Fibroblast of the aortic adventitia (primary cell): ENCODE measurements at places on chromosomes 16 and 17.

DNA sequence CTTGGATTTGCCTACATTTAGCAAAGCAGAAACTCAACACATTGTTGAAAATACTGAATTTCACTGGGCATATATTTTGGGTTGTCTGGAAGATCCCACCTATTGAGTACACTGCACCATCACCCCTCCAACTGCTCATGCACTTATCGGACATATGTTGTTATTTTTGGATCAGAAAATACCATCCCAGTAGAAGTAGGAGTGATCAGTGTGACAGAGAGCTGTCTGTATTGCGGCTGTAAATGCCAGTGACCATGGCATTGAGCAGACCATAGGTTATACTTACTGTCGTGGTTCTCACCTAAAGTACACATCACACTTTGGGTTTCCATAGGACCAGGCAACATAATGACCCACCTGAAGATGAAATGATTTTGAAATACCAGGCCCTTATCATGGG, 264.7 kb downstream of the CDH13 start:
- no peak for DNase-seq

- no peak for DNase-seq
These were observed 7.8 kb downstream of the ABR start for GRCh38 chr17:1171953-1172352.

GRCh38 chr16:30394592-30395154, 547 bp upstream of the ZNF48 start:
- peak; percentile 64 for DNase-seq

GRCh38 chr17:80631142-80632045, 86.8 kb downstream of the RPTOR start:
- no peak for DNase-seq

GRCh38 chr16:86033971-86034370, 135.0 kb downstream of the IRF8 start:
- DNase-seq, result no peak

DNA sequence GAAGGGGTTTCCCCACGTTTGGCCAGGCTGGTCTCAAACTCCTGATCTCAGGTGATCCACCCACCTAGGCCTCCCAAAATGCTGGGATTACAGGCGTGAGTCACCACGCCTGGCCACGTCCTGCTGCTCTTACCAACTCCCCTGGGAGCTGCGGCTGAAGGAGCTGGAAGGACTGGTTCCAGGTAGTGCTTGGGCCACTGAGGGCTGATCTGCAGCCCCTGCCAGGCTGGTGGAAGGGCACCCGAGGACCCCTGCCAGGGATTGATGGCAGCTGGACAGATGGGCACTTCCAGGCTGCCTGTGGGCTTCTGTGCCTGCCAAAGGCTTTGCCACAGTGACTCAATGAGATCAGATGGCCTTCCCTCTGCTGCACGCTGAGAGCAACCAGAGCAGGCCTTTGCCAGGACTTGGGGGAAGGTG, 2.3 kb downstream of the OXLD1 start:
- DNase-seq, result no peak

DNA sequence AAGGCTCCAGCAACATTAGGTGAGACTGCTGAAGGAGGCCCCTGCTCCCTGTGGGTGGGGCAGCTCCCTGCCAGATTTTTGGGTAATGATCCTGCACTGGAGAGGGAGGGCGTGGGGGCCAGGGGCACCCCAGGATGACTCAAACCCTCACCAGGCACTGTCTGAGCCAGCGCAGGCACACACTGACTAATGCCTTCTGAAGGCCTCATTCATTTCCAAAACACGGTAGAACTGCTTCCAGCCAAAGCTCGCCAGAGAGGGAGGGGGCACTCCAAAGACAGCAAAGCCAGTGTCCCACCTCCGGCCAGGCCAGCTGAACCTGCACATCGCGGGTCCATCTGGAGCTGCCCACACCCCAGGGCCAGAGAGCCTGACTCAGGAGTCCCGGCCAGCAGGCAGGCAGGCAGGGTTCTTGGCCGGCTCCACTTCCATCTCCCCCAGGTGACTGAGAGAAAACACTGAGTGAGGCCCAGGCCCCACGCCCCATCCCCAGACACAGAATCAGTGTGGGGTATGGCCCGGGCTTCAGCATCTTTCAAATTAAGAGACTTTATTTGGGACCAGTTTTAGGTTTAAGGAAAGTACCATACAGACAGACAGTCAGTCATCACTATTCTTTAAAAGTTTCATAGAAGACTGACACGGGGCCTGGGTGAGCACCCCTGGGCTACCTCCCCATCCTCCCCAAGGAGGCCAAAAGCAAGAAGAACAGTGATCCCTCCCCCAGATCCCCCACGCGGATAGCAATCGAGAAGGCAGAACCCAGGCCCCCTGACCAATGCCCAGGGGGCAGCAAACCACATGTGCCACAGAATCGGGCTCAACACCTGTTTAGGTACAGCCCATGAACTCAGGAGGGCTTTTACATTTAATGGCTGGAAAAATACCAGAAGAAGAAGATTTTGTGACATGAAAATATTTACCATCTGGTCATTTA, 2.3 kb downstream of the PIEZO1 start:
- DNase-seq, result peak; percentile 70

GRCh38 chr17:29049541-29050145, 6.7 kb downstream of the PIPOX start:
- no peak for DNase-seq

DNA sequence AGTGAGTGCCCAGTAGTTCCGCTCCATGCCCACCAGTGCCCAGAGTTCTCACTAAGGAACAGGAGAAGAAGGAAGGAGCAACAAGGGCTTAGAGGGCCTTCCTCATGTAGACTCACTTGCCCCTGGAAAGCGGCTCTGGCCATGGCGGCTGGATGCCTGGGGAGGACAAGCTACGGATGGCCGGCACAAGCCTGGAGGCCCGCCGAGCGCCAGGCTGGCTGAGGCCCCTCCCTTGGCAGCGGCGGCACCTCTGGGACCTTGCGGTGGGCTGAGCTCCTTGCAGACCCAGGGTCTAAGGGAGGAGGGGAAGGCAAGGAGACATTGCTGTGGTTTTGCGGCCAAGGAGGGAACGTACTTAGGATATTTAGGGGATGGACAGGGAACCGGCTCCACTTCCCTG, 160.1 kb downstream of the SALL1 start:
- DNase-seq, result no peak

- DNase-seq, result no peak
These were observed 4.5 kb upstream of the MRPL38 start for GRCh38 chr17:75909051-75909811.

DNA sequence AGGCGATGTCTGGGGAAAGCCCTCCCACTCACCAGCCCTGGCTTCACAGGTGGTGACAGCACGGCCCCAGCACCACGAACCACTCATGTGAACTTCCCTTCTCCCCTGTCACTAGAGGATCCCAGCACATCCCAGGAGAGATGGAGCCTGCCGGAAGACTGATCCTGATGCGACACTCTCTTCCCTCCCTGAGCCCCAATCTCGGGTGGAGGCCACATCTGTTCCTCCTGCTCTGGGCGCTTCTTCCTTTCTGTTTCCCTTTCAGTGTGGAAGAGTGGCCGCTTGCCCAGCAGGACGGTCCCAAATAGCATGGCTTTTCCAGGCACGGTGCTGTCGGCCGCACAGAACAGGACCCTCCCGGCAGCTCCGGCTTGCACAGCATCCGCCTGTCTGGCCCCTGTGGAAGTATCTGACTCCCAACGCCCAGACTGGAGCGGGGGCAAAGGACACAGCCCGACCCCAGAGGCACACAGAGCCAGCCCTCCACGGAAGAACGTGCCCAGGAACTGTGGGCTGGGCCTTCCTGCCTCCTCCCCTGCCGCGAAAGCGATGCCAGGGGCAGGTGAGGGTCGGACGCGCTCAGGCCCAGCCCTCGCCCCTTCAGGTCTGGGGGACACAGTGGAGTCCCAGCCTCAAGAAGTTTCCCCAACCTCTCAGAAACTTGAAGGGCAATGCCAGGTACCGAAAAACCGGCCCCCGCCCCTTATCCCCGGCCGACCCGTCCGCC, 37.6 kb downstream of the CBFA2T3 start:
- no peak for DNase-seq

GRCh38 chr17:55577687-55578086, 66.4 kb upstream of the SMIM36 start:
- DNase-seq, result no peak

GRCh38 chr16:27742333-27742732, 192.4 kb downstream of the KATNIP start:
- DNase-seq, result no peak

DNA sequence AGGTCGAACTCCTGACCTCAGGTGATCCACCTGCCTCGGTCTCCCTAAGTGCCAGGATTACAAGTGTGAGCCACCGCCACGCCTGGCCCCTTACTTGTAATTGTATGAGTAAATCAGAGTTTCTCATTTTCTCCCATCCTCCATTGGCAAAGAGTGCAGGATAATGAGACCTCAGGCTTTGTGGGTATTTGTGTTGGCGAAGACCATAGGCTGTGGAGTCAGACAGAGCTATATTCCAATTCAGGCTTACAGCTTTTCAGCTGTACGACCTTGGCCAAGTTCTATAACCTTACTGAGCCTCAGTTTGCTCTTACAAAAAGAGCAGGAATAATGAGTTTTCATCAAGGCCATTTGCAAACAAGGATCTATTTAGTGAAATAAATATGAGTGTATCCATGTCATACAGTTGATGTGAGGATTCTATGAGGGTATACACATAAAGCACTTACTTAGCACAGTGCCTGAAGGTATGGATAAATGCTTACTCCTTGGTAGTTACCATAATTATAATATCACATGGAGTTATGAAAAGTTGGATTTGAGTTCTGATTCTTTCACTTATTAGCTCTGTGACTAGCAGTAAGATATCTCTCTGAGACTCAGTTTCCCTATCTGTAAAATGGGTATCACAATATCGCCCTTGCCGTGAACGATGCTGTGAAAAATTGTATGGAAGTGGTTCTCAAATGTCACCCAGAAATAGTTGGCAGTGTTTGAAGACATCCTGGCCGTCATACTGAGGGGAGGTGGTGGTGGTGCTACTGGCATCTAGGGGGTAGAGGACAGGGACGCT, 25.6 kb upstream of the CPPED1 start:
- DNase-seq, result no peak

DNA sequence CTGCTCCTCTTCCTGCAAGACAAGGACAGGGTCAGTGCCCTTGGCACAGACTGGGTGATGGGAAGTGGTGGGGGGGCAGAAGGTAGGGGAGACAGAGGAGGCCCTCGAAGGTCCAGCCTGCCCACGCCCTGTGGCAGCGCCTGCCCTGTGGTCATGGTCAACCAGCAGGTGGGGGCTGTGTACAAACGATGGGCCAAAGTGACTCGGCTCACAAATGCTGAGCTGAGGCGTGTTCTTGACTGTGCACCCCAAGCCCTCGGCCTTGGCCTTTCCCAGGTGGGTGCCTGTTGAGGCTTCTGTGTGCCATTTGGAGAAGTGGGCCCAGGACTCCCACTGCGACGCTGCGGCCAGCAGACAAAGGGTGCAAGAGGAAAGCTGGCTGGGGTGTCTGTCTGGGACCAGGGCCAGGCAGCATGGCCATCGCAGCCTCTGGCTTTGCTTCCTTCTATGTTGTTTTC, 22.6 kb downstream of the MXRA7 start:
- DNase-seq, result no peak

GRCh38 chr16:57087003-57087402, 5.4 kb upstream of the CPNE2 start:
- DNase-seq, result no peak

DNA sequence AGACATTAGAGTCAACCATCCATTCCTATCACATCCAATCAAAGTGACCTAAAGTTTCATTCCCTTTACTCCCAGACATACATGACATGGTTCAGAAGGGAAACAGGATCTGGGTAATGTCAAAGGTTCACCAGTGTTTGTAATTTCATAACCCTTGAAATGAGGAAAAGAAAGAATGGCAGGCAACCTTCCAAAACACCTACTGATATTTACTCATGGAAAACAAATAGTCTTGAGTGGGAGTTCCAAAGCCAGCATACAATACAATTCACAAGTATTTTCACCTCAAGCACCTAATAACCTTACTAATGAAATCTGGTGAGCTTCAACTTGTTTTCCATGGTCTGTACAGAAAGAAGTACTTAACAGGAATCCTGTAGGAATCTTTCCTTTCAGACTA, 72.5 kb upstream of the AXIN2 start:
- DNase-seq, result peak; percentile 24

- DNase-seq, result peak; percentile 36
These were observed 4.3 kb upstream of the NAGLU start for GRCh38 chr17:42531455-42532354.

GRCh38 chr17:2885733-2886132, 89.5 kb downstream of the RAP1GAP2 start:
- no peak for DNase-seq

GRCh38 chr17:9181640-9182039, 160.3 kb downstream of the NTN1 start:
- DNase-seq, result no peak

- peak; percentile 96 for DNase-seq
These were observed 20.8 kb upstream of the ZFHX3 start for GRCh38 chr16:73068541-73069401.

GRCh38 chr17:73645050-73645871, 1.0 kb upstream of the SDK2 start:
- no peak for DNase-seq

DNA sequence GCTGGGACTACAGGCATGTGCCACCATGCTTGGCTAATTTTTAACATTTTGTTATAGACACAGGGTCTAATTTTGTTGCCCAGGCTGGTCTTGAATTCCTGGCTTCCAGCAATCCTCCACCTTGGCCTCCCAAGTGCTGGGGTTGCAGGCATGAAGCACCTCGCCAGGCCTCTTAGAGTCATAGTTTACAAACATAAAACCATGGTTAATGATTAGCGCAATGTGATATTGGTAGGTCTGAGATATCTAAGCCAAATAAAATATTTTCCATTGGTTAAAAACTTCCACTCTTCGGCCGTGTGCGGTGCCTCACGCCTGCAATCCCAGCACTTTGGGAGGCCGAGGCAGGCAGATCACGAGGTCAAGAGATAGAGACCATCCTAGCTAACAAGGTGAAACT, 16.6 kb downstream of the TXNDC11 start:
- DNase-seq, result no peak

- no peak for DNase-seq
These were observed 8.1 kb upstream of the ATXN7L3 start for GRCh38 chr17:44207743-44208142.

- no peak for DNase-seq
These were observed 17.8 kb upstream of the EMP2 start for GRCh38 chr16:10598157-10598556.

DNA sequence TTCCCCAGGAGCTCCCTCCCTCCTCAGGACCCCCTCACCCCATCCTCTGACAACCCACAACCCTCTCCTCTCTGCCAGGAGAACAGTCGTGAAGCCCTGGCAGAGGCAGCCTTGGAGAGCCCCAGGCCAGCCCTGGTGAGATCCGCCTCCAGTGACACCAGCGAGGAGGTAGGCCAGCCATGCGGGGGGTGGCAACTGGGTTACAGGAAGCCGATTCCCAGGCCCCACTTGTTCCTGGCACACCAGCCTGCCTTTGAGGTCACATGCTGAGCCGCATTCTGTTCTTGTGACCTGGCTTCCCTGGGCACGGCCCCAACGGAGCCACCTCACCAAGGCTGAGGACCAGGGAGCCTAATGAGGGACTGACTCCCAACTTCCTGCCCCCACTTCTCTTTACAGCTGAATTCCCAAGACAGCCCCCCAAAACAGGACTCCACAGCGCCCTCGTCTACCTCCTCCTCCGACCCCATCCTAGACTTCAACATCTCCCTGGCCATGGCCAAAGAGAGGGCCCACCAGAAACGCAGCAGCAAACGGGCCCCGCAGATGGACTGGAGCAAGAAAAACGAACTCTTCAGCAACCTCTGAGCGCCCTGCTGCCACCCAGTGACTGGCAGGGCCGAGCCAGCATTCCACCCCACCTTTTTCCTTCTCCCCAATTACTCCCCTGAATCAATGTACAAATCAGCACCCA, 7.9 kb downstream of the NAT9 start:
- DNase-seq, result peak; percentile 74
